ENCODE measurements at places on chromosomes 12 and 14. TPM values are rescaled to one million over a fixed set of nuclear protein-coding genes. Genes with fewer than 3 reads are reported as not detected.

DNA sequence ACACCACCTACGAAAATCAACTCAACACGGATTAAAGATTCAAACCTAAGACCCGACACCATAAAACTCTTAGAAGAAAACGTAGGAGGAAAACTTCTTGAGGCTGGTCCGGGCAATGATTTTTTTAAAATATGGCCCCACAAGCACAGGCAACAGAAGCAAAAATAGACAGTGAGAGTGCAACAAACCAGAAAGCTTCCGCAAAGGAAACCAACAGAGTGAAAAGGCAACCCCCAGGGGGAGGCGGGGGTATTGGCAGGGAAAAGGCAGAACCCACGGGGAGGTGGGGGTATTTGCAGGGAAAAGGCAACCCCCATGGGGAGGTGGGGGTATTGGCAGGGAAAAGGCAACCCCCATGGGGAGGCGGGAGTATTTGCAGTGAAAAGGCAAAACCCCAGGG lies 20.5 kb upstream of the FBRSL1 start:
- DNase-seq: no peak

GRCh38 chr14:85276979-85277228 lies 253.0 kb upstream of the FLRT2 start:
- no peak for DNase-seq

DNA sequence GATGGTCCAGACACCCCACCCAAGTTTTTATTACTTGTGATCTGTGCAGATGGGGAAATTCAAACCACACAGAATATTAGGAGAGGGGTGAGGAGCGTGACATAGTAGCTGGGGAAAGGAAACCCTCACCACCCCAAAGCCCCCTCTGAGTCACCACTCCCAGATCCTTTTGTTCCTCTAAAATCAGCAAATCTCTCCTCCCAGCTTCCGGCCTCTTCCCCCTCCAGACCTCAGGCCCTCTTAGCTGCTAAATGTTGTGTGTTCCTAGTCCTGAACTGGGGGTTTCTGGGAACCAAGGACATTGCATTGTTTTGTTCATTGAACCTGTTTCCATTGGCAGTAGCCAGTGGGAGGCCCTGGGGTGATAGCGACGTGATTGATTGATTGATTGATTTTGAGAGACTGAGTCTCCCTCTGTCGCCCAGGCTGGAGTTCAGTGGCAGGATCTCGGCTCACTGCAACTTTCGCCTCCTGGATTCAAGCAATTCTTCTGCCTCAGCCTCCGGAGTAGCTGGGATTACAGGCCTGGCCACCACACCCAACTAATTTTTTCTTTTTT lies 5.9 kb upstream of the ORAI1 start:
- no peak for DNase-seq

DNA sequence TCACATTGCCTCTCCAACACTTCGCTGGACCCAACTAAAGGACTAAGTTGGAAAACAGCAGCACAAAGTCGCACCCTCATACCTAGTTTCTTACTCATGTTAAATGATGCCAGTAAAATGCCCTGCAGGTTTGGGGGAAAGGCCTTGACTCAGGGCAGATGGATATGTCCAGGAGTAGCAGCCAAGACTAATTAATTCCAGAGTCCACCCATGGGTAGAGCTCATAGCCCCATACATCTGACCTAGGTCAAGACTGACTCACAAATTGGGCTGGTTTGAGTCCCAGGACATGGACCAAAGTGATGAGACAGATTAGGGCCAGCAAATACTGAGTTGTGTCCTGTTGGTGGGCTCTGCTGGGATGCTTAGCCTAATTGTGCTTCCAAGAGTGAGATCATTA lies 224.0 kb upstream of the BTG1 start:
- DNase-seq: peak; percentile 32

Gene SYNDIG1L
- not detected for total RNA-seq

- DNase-seq: no peak
Measured at GRCh38 chr12:50018968-50019367, 6.3 kb downstream of the RACGAP1 start.

Measured in foreskin keratinocyte (primary cell).